Muscle of leg (tissue), 16 donors: ENCODE measurements at places on chromosomes 3 and 15. TPM values are rescaled to one million over a fixed set of nuclear protein-coding genes. Genes with fewer than 3 reads are reported as not detected.

PDZRN3 gene
- 57.1 TPM for total RNA-seq

EFCC1 gene
- total RNA-seq, result 0.66 TPM

FETUB gene
- total RNA-seq, result 0.04 TPM

GABRB3 gene
- 2.3 TPM for total RNA-seq

CPN2 gene
- total RNA-seq, result 0.04 TPM

RHOV gene
- 0.13 TPM for total RNA-seq

IGSF10 gene
- 22.7 TPM for total RNA-seq

ZIC1 gene
- total RNA-seq, result 11.8 TPM
